GM20000 (cell line): ENCODE measurements at places on chromosomes 1 and 21.

- no peak for DNase-seq
Measured at GRCh38 chr1:100750005-100750885, 30.7 kb downstream of the VCAM1 start.

- no peak for DNase-seq
Measured at GRCh38 chr1:160221089-160221488, 15.9 kb downstream of the PEA15 start.

- no peak for DNase-seq
Measured at GRCh38 chr1:212698467-212699103, 1.1 kb downstream of the BATF3 start.

DNA sequence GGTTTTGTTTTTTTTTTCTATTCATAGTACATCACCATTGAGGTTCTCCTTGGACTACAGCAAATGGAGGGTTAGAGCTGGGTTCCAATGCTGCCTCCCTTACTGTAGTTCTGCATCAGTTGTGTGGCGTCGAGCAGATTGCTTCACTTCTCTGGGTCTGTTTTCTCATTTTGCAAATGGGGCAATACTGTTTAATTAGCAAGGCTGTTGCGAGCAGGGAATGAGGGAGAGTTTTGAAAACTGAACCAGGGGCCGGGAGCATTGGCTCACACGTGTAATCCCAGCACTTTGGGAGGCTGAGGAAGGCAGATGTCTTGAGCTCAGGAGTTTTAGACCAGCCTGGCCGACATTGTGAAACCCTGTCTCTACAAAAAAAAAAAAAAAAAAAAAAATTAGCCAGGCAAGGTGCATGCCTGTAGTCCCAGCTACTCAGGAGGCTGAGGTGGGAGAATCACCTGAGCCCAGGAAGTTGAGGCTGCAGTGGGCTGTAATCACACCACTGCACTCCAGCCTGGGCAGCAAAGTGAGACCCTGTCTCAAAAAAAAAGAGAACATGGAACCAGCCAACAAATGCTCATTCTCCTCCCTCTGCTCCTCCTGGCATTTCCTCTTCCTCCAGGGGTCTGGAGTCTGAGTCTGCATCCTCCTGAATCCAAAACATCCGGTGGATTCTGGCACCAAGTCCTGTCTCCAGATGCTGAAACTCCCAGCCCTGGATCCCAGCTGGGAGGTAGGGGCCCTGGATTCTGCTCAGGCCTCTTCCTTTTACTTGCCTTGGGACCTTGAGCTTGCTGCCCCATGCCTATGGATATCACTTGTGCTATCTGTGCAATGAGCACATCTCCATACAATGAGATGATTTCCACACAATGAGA, 3.7 kb upstream of the PLOD1 start:
- no peak for DNase-seq

DNA sequence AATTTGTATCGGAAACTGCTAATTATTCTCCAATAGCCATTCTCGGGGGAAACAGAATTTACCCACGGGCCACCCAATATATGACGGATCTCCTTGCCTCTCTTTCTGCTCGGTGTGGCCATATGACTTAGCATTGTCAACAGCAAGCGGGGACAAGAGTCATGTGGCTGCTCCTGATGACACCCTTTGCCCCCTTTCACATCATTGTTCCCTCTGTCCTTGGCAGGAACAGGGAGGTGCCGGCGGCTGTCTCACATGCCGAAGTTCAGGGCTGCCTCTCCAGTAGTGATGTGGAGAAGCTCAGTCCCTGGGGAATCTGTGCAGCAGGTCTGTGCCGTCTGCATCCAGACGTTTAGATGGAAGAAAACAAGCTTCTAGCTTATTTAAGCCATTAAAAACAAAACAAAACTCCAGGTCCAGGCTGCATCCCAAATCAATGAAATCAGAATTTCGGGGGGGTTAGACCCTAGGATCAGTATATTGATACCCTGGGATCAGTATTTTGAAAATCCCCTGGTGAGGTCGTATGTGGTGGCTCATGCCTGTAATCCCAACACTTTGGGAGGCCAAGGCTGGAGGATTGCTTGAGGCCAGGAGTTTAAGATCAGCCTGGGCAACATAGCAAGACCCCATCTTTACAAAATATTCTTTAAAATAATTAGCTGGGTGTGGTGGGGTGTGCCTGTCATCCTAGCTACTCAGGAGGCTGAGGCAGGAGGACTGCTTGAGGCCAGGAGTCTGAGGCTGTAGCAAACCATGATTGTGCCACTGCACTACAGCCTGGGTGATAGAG, 10.8 kb downstream of the MYOM3 start:
- no peak for DNase-seq

GRCh38 chr1:60461925-60462595, 388.5 kb upstream of the C1orf87 start:
- DNase-seq, result no peak
